ENCODE measurements at places on chromosomes 7 and 10. TPM values are rescaled to one million over a fixed set of nuclear protein-coding genes. Genes with fewer than 3 reads are reported as not detected.
A peak's percentile ranks its signal among the peaks of the same experiment; 100 is the strongest.

GRCh38 chr7:112182749-112183148 lies 23.4 kb downstream of the DOCK4 start:
- H3K4me3 ChIP-seq: no peak overlapping the region
- no peak overlapping the region for H3K27ac ChIP-seq
- H3K4me1 ChIP-seq: peaks cover 14% of the 10 kb centered on the region
- H3K27me3 ChIP-seq: no peaks in the 10 kb centered on the region

DNA sequence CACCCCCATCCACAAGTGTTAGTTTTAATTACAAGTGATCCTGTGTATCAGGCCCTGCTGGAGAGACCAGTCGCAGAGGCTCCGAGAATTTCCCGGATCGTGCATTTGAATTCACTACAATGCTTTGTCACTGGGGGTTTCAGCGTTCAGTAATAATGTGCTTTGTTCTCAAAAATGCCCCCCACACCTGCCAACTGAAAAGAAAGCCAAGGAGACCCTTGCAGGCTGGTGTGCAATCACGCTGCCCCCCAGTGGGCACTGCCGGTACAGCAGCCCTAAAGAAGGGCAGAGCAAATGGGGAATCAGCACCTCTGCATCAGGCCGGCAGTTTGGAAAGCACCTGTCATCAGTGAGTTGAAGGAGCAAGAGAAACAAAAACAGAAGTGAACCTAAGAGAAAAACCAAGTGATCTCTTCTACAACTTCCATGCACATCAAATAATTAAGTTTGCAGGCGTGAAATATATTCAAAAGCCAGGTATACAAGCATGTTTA lies 177.6 kb downstream of the PARD3 start:
- no peaks in the 10 kb centered on the region for H3K27me3 ChIP-seq
- DNase-seq: peak; percentile 89

GRCh38 chr7:151115836-151116418 lies 29.7 kb downstream of the AGAP3 start:
- peak overlapping the region; percentile 65 for H3K27ac ChIP-seq
- peaks cover 9% of the 10 kb centered on the region for H3K27me3 ChIP-seq
- H3K4me1 ChIP-seq: peaks cover 19% of the 10 kb centered on the region
- peak overlapping the region; percentile 60 for H3K4me3 ChIP-seq
- peaks cover 21% of the 10 kb centered on the region for H3K36me3 ChIP-seq

The LRRC18 gene
- total RNA-seq: not detected

The NXPH1 gene
- total RNA-seq: 0.27 TPM

All from WTC11 (cell line).